ENCODE measurements at places on chromosomes 7 and 10.
A peak's percentile ranks its signal among the peaks of the same experiment; 100 is the strongest.

GRCh38 chr7:140042386-140042670 is 20.4 kb downstream of the PARP12 start:
- no peak for ATAC-seq

DNA sequence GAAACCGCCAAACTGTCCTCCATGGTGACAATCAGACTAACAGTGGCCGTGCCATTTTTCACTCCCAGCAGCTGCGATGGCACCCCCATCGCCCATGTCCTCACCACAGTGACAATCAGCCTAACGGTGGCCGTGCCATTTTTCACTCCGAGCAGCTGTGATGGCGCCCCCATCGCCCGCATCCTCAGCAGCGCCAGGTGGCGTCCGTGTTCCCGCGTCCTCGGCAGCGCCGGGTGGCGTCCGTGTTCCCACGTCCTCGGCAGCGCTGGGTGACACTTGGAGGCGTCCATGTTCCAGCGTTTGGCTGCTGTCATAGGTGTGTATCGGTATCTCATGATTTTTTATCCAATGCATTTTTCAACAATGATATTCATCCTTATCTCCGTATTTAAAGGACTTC is 267.3 kb downstream of the PTPRN2 start:
- ATAC-seq, result no peak

- ATAC-seq, result no peak
These were observed 50.7 kb upstream of the TMEM236 start for GRCh38 chr10:17701301-17701700.

- no peak for ATAC-seq
These were observed 23.5 kb downstream of the ADK start for GRCh38 chr10:74174521-74174920.

DNA sequence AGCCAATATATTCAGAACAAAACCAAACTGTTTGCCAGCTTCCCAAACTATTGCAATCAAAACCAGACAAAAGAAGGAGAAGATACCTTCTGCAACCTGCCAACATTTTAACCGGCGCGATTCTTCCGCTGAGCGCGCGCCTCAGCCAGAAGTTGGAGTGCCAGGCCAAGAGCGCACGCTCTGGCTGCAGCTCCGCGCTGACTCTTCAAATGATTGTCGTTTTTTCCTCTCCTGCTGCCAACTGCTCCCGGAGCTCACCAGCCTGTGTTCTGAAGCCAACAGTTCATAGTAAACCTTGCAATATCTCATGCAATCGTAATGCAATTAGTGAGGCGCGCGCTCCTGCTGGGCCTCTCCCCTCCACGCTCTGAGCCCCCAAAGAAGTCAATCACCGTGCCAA is 259.7 kb upstream of the MGMT start:
- ATAC-seq, result no peak

GRCh38 chr10:114906981-114907380 is 31.0 kb upstream of the TRUB1 start:
- ATAC-seq, result no peak

DNA sequence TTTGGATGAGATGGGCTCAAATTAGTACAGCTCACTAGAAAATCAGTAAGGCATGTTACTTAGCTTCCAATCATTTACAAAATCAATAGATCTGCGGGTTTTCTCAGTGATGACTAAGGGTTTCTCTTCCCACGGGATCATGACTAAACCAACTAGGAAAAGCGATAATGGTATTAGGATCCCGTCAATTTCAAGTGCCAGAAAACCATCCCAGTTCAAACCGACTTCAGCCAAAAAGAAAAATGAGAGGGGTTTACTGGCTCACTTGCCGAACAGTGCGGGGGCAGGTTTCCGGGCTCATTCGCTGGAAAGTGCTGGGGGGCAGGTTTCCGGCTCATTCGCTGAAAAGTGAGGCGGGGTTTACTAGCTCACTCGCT is 62.1 kb upstream of the LYZL2 start:
- no peak for ATAC-seq

GRCh38 chr7:157411580-157411979 is 74.8 kb downstream of the DNAJB6 start:
- no peak for ATAC-seq

DNA sequence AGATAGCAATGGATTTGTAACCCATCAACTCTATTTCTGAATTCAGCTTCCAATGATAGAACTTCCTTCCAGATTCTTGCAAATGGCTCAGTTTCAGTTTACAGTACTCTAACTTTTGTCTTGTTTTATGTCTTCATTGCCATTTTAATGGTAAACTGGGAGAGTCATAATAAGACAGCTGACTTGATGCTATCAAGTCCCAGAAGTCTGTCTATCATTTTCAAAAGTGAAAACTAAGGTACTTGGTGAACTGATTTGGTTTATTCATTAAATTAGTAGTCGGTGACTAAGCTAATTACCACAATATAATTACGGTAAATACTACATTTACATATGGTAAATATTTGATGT is 25.0 kb downstream of the RTKN2 start:
- no peak for ATAC-seq

DNA sequence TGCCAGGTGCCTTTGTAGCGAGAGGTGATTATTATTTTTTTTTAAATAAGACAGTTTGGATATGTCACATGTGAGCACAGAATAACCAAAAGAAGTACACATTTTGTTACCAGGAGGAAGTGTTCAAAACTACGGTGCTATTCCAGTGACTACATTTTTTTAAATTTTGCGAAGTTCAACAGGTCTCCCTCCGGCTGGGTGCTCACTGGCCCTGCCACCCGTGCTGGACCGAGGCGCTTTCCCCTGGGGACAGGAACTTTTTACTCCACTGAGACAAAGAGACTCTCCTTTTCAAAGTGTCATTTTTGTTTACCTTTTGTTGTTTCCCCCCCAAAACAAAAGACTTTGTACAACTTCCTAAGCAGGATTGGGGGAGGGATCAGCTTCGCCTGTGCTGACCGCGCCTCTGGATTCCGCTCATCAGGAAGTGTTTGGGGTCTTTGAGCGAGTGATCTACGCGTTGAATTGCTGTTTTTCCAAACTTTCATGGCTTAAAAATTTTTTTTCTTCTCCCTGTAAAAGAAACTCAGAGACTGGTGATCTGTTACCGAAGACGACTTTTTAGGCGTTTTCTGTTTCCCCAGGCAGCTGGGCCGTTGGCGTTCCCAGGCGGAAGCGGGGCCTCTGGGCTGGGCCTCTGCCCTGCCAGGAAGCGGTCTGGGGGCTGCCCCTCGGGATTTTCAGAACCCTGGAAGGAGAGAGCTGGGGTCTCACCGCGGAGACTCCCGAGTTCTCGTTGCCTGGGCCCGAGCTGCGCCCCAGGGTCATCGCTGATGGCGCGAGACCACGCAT is 7.2 kb downstream of the EN2 start:
- ATAC-seq, result no peak

GRCh38 chr7:157688533-157689268 is 351.9 kb downstream of the DNAJB6 start:
- ATAC-seq, result no peak

DNA sequence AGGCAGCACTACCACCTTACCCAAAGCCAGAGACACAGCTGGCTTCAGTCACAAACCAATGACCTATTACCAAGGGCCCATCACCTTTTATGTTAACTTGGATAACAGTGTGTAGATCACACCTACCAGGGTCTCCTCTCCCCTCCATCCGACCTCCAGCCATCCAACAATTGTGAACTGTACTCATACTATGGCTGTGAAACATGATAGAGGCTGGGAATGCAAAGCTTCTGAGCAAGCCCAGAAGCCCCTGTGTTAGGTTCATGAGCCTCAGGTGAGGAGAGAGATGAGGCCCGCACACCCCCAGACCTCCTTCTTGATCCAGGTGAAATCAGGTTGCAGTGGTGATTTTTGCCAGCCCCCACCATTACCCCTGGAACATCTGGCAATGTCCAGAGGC is 47.7 kb downstream of the PNLIPRP2 start:
- no peak for ATAC-seq

DNA sequence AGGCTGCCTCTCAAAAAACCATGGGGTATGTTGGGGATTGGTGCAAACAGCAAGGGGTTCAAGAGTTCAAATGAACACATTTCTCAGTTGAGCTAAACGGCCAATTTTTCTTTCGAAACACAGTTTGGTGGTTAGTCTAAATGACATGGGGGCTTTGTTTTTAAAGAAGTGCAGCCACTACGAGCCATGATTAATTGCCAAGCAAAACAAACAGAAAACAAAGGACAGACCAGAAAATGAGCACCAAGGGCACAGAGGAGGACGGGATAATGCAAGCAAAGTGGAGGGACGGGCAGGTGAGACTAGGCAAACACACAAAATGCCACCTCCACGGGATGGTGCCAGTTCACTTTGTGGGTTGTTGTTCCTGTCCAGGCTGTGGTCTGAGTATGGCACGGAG is 64.5 kb upstream of the PDLIM1 start:
- no peak for ATAC-seq

- no peak for ATAC-seq
These were observed 262.8 kb downstream of the DGKB start for GRCh38 chr7:14639801-14640200.

GRCh38 chr7:27897001-27897400 is 157.0 kb downstream of the TAX1BP1 start:
- ATAC-seq, result no peak

DNA sequence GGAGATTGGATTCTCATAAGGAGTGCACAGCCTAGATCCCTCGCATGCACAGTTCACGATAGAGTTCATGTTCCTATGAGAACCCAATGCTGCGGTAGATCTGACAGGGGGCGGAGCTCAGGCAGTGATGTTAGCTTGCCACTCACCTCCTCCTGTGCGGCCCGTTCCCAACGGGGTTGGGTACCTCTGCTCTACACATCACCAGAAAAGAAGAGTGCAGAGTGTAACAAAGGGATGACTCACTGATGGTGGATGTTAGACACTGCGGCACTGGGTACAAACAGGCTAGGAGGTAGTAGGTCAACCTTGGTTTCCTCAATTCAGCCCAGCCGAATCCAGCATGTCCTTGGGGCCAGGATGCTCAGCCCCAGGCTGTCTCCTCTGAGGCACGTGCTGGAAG is 66.8 kb upstream of the CHST15 start:
- no peak for ATAC-seq

GRCh38 chr7:138387755-138388475 is 72.1 kb upstream of the TRIM24 start:
- ATAC-seq, result no peak

GRCh38 chr7:129401228-129401966 is 32.8 kb upstream of the STRIP2 start:
- no peak for ATAC-seq

- peak; percentile 77 for ATAC-seq
These were observed 340.3 kb upstream of the PRKCQ start for GRCh38 chr10:6920072-6921019.

DNA sequence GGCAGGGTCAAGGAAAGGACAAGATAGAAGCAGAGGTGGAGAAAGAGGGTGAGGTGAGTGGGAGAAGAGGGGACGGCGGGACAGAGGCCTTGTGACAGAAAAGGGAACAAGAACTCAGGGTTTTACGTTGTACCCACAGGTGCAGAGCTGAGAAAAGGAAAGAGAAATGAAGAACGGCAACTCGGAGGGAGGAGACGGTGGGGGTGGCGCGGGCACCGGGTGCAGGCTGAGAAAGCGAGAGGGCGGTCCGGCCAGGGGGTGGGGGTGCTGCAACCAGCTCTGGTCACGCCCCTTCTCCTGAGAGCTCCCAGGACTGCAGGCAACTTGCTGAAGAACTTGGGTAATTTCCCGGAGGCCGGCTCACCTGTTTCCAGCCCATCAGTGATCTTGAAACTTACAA is 65.3 kb downstream of the CARD11 start:
- no peak for ATAC-seq

DNA sequence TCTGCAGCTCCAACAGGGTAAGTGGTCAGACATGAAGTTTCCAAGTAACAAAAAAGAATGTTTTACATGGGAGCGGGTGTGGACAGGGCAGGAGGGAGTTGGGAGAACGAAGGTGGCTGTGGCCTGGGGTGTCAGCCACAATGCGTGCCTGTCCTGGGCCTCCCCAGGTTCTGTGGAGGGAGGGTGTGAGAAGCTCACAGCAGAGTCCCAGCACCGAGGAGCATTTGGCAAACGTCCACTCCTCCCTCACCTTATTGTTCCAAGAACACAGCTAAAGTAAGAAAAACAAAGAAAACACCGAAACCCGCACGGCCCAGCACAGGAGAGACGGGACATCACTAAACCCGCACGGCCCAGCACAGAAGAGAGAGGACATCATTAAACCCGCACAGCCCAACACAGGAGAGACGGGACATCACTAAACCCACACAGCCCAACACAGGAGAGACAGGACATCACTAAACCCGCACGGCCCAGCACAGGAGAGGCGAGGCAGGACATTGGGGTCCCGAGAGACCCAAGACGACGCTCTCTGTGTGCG is 226.4 kb downstream of the MAD1L1 start:
- ATAC-seq, result no peak

GRCh38 chr10:5047912-5048628 is 44.4 kb upstream of the AKR1C2 start:
- no peak for ATAC-seq

GRCh38 chr7:52830801-52831200 is 204.6 kb upstream of the POM121L12 start:
- no peak for ATAC-seq

GRCh38 chr10:124740369-124741280 is 3.6 kb downstream of the FAM53B start:
- peak; percentile 32 for ATAC-seq

DNA sequence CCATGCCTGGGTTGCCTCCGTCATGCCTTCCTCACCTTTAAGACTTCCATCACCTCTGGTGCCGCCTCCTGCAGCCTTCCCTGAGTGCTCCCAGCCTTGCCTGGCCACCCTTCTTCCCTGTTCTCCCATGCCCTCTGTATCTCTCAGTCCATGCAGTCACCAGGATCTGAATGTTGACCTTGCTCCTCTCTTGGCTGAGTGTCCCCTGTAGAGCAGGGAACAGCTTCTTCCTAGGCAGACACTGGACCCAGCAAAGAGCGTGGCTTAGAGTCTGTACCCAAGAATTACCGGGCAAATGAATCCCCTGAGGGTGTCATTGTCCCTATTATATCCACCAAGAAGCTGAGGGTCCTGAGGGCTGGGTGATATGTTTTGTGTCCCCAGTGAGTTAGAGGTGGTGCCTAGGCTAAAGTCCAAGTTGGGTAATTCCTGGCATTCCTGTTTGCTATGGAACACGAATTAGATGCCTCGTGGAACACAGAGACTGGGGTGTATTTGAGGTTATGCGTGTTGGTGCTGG is 505.6 kb downstream of the RPS24 start:
- no peak for ATAC-seq

- ATAC-seq, result peak; percentile 85
These were observed 18.9 kb upstream of the ACTA2 start for GRCh38 chr10:88971221-88972061.
